ENCODE measurements at places on chromosomes 5 and 9. TPM values are rescaled to one million over a fixed set of nuclear protein-coding genes. Genes with fewer than 3 reads are reported as not detected.
A peak's percentile ranks its signal among the peaks of the same experiment; 100 is the strongest.

- DNase-seq: no peak
Measured at GRCh38 chr5:109743770-109744212, 54.1 kb downstream of the MAN2A1 start.

- DNase-seq: no peak
Measured at GRCh38 chr5:132069994-132070393, 3.6 kb upstream of the CSF2 start.

DNA sequence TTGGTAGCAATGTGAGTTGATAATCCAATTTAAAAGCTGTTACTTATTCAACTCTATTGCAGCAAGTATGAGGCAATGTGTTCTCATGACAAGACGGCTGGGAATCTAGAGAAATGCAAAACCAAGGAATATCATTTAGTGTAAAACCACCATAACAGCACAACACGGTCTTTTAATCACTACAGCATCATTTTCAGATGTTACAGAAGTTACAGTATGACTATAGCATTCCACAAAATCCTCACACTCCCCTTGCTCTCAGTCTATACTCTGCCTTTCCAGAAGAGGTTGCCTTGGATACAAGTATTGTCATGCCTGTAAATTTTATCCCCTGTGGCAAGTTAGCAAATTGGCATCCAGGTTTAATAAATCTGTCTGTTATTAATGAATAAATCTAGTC lies 28.6 kb upstream of the TAS2R1 start:
- DNase-seq: no peak

Gene ROPN1L
- 0.73 TPM for total RNA-seq

DNA sequence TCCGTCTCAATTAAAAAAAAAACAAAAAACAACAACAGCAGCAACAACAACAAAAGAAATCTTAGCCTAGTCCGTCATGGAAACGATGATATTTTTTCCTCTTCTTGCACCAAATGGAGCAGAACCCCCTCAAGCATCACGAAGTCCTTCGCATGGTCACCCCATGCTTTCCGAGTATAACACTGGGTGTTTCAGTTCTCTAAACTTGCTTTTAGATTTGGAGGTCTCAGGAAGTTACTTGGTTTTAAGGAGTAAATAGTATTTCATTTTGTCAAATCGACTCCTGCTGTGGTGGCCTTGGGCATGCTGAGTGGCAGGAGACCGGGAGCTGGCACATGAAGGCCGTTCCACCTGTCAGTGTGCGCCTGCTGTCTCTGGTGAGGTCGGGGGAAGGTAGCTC lies 118.5 kb upstream of the CACNA1B start:
- no peak for DNase-seq

- DNase-seq: no peak
Measured at GRCh38 chr5:61386045-61386800, 54.2 kb downstream of the ZSWIM6 start.

DNA sequence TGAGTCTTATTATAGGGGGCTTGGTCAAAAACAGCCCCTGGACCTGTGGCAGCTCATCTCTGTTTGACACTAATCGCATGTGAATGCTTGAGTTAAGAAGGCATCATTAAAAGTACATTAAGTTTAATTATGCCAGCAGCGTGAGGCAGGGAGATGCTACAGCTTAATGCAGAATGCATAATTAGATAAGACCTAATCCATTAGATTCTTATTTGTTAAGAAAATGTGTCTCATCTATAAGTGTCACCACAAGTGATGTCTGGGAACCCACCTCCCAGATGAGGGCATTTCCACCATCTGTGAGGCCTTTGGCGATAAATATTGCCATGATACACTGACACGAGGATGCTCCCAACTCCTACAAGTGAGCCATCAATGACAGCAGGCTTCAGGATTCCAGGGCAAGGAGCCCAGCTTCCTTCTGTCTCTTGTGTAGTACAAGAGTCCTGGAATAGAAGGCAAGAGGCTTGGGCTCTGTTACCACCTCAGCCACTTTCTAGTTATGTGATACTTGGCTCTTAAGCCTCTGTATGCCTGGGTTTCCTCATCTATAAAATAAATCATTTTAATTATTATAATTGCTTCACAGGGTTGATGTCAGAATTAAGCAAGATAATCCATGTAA lies 202.7 kb downstream of the FAM114A2 start:
- no peak for DNase-seq

GRCh38 chr5:168303393-168304025 lies 12.1 kb downstream of the WWC1 start:
- DNase-seq: no peak

Gene SLC25A2
- not detected for total RNA-seq

Gene LCN1
- not detected for total RNA-seq

Gene PARP8
- total RNA-seq: 27.6 TPM

GRCh38 chr5:10627160-10627701 lies 63.4 kb downstream of the ANKRD33B start:
- peak; percentile 61 for DNase-seq

Gene IL5
- total RNA-seq: not detected

Gene ZNF782
- 7.4 TPM for total RNA-seq

Gene SPTAN1
- total RNA-seq: 209 TPM

DNA sequence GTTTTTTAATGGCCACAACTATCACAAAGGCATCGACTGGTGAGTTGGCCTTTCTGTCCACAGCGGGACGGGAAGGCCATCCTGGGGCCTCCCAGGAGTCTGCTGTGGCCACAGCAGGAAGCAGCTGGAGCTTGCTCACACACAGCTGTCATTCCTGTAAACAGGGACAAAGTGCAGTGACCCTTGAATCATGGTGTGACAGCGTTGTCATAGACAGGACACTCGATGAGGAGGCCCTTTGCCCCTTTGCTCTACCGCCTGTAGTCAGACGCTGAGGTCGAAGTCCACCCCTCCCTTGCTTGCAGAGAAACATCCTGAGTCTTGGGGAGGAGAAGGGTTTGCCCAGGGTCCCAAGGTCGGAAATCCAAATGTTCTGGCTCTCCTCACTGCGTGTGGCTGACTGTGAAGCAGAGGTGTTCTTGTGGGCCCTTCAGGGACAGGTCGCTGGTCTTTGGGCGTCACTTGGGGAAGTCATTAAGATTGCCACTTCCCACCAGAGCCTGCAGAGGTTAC lies 35.1 kb downstream of the NDST1 start:
- DNase-seq: no peak

DNA sequence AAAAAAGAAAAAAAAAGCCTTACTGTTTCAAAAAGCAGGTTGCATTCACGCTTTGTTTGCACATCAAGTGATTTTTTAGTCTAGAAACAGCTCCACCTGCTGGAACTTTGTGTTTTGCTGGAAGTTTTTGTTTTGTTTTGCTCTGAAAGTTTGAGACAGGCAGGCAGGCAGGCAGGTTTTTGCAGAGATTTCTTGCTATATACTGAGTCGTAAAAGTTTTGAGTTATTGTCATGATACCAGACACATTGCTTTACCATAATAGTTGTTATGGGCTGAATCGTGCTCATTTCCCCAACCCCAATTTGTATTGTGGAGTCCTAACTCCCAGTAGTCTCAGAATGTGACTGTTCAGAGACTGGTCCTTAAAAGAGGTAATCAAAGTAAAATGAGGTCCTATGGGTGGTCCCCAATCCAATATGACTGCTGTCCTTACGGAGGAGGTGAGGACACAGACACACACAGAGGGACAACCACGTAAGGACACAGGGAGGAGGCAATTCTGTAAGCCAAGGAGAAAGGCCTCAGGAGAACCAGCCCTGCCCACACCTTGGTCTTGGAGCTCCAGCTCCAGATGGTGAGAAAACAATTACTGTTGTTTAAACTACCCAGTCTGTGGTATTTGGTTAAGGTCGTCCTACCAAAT lies 20.9 kb downstream of the OR2Y1 start:
- DNase-seq: no peak

DNA sequence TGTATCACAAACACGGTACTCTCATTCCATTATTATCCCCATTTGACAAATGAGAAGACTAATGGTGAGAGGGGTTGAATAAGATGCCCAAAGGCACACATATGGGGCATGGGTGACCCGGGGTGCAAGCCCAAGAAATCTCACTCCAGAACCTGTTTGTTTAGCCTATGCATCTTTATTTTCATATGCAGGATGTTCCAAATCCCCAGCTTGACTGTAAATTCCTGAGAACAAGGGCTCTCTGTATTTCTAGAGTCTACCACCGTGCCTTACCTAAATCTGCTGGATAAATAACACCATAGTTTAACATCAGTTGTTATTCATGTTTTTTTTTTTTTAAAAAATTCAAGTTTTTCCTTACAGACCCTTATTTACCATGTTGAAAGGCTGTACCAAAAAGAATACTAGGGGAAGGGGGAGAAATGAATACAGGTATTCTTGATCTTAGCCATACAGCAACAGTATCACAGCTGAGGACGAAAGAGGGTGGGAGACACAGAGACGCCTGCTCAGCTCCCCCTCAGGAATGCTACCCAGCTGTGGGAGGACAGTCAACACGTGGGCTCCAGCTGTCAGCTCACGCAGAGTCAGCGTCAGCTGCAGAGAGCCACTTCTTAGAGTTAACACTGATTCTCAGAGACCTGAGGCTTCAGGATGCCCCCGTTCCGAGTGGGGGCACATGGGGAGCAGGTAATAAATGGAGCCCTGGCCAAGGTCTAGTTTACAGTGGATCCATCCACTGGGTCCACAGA lies 86.6 kb downstream of the MED27 start:
- DNase-seq: no peak

DNA sequence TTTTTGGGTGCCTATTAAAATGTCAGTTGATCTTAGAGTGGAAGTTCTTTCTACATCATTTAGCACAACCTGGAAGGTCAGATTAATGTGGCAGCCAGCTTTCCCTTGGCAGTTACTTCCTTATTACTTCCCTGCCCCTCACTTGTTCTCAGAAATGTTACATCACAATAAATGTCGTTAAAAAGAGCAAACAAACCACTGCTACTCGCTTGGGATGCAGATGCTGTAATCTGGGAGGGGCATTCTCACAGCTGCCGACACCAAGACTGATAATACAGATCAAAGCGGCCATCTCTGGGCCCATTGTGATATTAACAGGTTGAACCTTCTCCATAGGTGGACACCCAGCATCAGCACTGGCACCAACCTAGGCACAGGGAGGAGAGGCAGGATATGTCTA lies 29.3 kb downstream of the PLAC8L1 start:
- no peak for DNase-seq

DNA sequence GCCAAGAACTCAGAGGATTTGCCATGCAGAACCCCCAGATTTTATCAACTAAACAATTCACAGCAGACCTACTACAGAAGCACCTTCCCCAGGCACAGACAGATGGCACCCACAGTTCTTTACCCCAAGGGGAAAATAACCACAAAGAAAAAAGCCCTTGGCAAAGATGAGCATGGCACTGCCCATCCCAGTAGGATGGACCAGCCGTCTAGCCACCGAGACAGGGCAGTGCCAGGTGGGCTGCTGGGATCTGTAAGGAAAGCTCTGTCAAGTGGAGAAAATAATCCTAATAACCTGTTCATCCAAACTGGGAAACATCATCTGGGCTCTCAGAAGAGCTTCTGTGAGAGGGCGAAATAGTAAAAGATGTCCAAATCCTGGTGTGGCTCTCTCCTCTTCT lies 130.0 kb downstream of the COL23A1 start:
- DNase-seq: no peak

DNA sequence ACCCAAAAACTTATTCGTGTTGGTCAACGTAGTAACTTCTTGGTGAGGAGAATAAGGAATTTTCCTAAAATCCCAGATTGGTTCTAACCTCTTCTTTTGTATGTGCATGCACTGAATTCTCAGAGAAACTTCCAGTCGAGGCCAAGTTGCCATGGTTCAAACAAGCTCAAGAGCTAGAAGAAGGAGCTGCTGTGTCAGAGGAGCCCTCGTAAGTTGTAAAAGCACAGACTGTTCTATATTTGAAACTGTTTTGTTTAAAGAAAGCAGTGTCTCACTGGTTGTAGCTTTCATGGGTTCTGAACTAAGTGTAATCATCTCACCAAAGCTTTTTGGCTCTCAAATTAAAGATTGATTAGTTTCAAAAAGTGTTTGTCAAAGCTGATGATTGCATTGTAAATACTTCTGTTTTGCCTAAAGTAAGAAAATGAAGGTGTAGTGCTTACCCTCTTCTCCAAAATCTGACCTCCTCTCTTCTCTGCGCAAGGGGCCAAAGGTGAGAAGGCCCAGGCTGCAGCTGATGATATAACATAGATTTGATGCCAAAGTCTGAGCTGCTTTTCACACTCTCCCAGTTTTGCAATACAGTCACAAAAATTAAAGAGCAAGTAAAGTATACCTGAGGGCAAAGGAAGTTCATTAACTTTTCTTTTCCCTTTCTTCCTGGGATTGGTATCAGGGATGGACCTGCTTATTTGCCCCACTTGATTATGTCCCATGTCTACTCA lies 210.8 kb downstream of the ADAMTSL1 start:
- DNase-seq: no peak

DNA sequence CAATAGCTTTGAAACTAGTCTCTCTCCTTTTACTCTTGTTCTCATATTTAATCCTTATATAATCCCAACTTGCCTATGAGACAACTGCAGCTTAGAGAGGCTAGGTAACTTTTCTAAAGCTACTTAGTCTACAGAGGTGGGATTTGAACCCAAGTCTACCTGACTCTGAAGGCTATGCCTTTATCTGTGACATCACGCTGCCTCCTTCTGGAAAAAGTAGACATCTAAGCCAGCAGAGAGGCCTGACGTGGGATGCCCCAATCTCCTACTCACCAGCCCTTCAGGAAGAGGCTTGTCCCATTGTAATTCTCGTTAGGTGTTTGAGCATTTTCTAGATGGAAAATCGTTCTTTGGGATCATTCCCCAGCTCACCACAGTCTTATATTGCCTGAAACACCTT lies 167.5 kb downstream of the HSPA4 start:
- DNase-seq: no peak

Gene MAP3K1
- 11.4 TPM for total RNA-seq

Data from H1 (cell line).